ENCODE measurements at places on chromosomes 5 and 9.

DNA sequence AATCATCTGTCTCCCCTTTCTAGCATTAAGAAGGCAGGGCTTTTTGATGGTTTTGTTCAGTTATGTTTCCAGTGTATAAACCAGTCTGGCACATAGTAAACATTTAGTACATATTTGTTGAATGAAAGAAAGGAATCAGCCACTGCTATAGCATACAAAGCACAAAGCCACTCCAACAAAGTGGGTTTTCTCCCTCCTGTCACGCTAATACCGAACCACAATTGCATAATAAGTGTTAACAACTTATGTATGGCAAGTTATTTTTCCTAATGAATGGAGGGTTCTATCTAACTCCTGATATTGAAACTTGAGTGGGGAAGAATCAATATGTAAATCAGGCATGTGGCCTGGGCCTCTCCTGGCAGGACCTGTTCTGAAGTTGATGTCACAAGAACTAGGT, 53.9 kb downstream of the PRUNE2 start:
- no peak for DNase-seq

DNA sequence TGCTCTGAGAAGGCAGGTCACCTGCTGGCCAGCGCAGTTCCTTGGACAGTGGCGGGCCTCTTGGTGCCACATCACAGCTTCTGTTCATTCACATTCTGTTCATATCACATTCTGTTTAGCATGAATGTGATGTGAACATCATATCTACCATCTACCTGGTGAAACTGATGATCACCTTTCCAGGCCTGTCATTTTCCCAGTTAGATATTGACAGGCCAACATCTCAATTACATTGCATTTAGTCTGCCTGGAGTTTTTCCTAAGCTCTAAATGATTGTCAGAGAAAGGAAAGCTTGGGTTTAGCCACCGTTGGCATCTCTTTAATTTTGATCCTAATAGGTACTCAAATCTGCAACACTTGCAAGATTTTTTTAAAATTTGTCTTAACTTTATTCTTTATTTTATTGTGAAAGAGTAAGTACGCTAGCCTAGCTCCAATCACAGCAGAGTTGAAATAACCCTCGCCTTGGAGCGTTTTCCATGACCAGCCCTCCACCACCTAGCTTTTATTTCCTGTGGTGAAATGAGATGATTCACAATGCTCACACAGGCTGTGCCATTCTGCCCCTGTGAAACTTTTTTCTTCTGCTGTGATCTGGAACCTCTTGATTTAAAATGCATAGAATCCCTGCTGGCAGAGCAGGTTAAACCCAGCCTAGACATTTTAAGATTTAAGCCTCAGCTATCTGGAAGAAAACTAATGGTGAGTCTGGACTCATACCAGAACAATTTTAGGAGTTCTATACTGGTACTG, 225.0 kb downstream of the ESM1 start:
- DNase-seq: no peak

DNA sequence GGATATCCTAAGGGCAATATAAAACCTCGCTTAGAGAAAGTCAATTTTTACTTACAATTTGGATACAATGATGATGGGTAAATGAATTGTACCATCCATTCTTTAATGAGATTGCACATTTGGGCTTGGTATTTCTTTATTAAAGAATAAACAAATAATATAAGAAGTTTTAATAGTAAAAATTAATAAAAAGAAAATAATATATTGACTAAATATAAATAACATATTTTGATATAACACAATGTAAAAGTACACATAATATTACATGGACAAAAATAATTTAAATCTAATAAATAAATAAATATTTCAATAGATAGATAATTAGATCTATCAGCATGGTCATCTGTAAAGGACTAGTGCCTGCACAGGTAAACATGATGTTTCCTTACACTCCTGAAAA, 944 bp downstream of the IFNA21 start:
- DNase-seq: no peak

- no peak for DNase-seq
Measured at GRCh38 chr9:113650207-113651131, 186.9 kb downstream of the RGS3 start.

DNA sequence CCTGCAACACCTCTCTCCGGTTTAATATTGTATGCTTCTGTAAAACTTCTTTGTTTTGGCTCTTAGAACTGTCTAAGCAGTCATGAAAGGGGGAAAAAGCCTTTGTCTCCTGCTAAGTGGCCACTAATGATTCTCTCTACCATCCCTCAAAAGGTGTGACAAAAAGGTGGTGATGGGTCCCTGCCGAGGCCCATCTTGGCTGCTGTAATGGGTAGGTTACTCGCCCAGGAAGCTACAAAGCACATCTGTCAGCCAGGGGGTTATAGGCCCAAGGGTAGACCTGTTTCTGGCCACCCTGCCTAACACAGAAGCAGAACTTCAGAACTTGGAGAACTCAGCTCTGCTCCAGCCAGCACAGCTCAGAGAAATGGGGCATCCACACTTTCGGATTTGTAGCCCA, 1.6 kb downstream of the FAM219A start:
- DNase-seq: no peak

DNA sequence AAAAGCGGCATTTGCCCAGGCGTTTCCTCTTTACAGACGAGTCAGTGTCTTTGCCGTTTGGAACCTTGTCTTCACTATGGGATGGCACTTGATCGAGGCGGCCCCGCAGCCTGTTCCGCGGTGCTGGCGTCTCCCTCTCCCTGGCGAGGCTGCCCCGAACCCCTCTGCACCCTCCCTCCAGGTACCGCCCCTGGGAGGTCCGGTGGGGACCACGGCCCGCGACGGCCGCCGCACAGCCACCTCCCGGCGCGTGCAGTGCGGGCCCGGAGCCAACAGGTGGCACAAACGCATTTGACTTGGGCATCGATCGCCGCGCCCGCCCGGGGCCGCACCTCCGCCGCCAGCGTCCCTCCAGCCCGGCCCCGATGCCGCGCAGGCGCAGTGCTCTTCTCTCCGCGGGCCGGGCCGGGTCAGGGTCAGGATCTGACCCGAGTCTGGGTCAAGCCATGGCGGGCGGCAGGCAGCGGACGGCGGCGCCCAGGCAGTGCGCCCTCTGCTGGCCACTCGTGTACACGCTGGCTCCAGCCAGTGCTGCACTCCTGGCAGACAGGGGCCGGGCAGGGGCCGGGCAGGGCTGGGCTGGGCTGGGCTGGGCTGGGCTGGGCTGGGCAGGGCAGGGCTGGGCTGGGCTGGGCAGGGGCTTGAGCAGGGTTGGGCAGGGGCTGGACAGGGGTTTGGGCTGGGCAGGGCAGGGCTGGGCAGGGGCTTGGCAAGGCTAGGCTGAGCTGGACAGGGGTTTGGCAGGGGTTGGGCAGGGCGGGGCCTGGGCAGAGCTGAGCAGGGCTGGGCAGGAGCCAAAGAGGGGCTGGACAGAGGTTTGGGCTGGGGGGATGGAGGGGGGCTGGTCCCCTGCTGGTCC, 155.8 kb upstream of the IRX4 start:
- DNase-seq: peak; percentile 65

- DNase-seq: peak; percentile 70
Measured at GRCh38 chr5:68290260-68290674, 74.7 kb downstream of the PIK3R1 start.

GRCh38 chr9:83029531-83030137, 33.3 kb downstream of the RASEF start:
- no peak for DNase-seq

DNA sequence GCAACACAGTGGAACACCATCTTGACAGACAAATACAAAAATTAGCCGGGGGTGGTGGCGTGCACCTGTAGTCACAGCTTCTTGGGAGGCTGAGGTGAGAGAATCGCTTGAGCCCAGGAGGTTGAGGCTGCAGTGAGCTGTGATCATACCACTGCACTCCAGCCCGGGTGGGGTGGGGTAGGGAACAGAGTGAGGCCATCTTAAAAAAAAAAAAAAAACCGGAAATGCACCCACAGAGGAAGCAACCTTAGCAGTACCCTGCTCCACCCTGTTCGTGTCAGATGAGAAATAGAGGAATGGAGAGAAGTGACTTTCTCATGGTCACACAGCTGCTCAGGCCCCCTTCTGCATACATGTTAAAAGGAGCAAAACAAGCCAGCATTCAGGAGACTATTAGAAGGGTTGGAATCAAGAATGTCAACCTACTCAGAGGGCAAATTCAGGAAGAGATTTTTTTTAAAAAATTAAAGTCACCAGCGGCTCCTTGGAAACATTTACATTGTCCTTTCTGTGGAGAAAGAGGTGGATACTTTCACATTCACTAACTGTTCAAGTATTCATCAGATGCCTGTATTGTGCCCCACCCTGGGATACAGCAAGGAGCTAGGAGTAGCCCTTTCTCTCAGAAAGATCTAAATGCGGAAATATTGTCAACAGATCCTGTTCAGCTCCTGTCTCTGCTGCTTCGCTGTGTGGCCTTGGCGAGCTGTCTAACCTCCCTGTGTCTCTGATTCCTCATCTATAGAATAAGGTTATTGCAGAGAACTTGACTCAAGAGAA, 41.0 kb downstream of the CYFIP2 start:
- DNase-seq: no peak

DNA sequence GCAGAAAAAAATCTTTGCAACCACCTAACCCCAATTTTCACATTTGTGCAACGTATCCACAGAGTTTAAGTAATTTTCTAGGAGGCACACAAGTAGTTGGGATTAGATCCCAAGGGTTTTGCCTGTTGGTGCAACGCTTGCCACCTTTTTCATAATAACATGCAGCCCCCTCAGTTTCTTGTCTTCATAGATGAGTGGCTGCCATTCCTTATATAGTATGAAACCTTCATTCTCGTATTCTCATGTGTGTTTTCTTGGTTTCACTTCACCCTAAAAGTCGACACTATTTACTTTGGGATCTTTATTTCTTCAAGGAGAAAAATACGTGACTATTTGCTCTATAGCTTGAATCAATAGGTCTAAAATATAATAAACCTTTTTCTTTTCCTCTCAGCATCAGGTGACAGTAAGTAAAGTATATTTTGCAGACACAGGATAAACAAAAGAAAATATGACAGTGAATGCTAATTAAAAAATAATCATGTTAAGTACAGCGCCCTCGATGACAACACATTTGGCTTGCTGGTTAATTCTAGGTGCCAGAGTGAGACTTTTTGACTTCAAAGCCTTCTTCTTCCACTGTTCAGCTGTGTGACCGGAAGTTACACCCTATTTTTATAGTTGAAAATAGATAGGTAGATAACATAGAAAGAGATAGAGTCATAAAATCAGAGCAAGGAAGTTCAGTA, 342.8 kb upstream of the CCNG1 start:
- DNase-seq: no peak

GRCh38 chr5:57696389-57696769, 213.8 kb upstream of the ACTBL2 start:
- DNase-seq: no peak

- DNase-seq: no peak
Measured at GRCh38 chr5:10480237-10480985, 38.7 kb downstream of the ROPN1L start.

- no peak for DNase-seq
Measured at GRCh38 chr5:40518485-40518917, 161.2 kb upstream of the PTGER4 start.

GRCh38 chr9:88585426-88585825, 50.4 kb downstream of the NXNL2 start:
- DNase-seq: no peak

DNA sequence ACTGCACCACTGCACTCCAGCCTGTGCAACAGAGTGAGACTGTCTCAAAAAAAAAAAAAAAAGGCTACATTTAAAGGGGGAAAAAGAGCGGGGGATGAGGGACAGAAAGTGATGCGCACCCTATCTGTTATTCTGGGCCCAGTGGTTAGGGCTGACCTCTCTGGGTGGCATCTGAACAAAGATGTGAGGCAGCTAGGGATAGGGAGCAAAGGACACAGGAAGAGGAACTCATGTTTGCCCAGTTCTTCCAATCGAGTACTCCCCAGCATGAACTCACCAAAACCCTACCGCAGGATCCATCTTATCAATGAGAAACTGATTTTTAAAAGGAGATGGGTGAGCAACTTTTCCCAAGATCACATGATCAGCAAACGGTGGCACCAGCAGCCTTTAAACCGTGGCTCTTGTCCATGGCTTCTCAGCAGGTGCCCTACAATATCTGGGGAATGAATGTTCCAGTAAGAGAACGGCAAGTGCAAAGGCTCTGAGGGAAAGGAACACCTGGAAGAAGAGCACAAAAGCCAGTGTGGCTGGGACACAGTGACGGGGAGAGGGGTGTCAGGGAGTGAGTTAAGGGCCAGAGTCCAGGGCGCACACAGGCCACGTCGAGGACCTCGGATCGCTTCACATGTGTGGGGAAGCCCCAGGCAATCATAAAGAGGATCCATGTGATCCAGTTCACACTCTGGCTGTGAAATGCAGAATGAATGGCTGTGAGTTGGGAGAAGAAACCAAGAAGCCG, 22.0 kb downstream of the RAPGEF1 start:
- no peak for DNase-seq

- peak; percentile 89 for DNase-seq
Measured at GRCh38 chr5:150618163-150618562, 22.3 kb upstream of the SYNPO start.

GRCh38 chr5:112316006-112316405, 103.1 kb downstream of the EPB41L4A start:
- DNase-seq: no peak

DNA sequence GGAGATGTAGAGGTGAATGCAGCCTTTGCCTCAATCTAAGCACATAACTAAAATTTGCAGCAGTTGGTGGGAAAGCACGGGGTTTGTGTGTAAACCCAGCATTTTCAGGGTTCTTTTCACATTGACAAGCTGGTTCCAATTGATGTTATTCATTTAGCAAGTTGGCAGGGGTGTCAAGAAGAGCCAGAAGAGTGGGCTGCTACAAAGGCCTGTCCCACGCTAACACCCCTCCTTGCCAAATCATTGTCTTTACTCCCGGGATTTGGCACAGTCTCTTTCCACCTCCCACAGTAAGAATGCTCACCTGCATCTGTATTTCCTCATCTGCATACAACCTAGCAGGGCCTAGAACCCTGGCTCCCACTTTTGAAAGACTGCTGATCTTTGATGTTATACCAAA, 11.8 kb downstream of the RGMB start:
- no peak for DNase-seq

DNA sequence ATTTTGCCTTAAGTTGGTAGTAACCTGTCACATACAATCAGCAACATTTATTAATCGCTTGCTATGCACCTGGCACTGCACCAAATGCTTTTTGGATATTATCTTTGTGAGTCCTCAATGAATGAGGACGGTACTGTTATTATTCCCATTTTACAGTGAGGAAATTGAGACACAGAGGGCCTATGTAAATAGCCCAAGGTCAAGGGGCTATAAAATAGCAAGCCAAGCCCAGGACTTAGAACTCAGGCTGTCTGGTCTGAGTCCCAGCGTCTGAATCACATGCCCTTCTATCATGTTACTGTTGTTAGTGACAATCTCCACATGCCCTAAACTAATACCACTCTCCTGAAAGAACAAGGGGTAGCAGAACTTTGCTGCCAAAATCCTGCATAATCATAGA, 60.0 kb downstream of the ERAP1 start:
- DNase-seq: no peak
